ENCODE measurements at places on chromosomes 4 and X.

DNA sequence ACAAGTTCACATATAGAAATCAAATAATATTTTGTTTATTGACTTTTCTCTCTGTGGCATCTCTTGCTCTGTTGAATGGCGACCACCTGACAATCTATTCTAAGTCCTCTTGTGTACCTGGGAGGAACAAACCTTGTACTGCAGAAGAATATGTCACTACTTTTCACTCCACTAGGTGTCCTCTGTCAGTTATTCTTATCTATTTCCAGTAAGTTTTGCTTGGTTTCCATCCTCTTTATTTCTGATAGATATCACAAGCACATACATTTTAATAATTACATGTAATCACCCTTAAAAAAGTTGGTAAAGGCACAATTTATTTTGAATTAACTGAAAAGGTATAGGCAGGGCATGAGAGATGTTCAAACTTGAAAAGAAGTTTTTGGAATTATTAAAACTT, 238.4 kb downstream of the SNCA start:
- DNase-seq: peak; percentile 26

- no peak for DNase-seq
These were observed 2.9 kb upstream of the GUF1 start for GRCh38 chr4:44675366-44675765.

GRCh38 chr4:1405636-1406393, 427 bp downstream of the NKX1-1 start:
- no peak for DNase-seq

- DNase-seq: no peak
These were observed 744.0 kb downstream of the FSTL5 start for GRCh38 chr4:161419822-161420221.

DNA sequence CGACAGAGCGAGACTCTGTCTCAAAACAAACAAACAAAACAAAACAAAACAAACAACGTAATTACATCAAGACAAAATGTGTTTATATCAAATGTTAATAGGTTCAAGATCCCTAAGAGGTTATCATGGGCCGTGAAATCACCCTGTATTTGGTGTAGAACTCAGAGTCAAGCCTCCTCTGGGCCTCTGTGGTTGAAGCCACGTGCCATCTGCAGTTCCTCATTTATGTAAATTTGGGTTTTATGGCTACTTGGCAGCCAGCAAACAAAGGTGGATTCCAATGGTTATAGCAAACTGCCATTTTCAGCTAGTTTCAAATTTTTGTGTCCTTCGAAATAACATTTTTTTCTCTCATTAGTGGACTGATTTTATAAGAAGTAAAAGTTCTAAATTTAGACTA, 16.4 kb downstream of the NSDHL start:
- no peak for DNase-seq
